ENCODE measurements at places on chromosomes 1 and 21.
A peak's percentile ranks its signal among the peaks of the same experiment; 100 is the strongest.

DNA sequence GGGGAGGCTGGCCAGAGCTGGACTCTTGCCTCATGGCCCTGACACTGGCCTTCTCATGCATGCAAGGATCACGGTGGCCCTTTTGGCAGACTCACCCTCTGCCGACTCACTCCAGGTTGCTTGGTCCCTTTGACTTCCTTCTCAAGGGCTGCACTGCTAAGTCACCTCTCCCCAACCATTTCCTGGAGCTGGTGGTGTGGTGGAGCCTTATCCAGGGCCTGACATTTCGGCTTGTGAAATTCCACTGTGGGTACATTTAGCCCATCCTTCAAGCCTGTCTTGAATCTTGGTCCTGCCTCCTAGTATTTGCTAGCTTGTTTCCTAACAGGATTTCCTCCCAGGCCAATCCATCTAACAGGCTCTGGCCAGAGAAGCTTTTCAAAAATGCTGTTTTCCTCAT is 52.6 kb upstream of the JUN start:
- no peak for DNase-seq

DNA sequence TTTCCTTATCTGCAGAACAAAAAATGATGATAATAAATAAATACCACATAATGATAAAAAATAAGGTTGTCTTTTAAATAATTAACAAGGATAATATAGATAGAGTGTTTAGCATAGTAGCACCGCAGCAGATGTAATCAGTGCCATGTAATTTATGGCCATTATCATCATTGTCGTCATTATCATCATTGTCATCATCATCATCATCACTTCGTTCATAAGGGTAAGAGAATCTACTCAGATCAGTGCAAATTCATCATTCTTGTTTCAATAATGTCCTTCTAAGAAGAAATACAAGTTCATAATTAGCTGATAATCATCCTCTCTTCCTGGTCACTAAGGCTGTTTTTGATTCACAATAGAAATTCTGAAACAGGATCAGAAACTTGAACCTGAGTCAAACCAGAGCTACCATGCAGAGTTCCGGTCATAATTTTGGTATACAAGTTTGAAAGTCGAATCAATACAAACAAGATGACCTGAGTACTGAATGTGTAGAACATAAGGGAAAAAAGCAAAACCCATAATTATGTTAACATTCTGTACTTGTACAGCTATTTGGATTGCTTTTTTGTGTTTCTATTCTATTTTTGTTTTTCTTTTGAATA is 172.0 kb downstream of the LRRC40 start:
- DNase-seq: no peak

DNA sequence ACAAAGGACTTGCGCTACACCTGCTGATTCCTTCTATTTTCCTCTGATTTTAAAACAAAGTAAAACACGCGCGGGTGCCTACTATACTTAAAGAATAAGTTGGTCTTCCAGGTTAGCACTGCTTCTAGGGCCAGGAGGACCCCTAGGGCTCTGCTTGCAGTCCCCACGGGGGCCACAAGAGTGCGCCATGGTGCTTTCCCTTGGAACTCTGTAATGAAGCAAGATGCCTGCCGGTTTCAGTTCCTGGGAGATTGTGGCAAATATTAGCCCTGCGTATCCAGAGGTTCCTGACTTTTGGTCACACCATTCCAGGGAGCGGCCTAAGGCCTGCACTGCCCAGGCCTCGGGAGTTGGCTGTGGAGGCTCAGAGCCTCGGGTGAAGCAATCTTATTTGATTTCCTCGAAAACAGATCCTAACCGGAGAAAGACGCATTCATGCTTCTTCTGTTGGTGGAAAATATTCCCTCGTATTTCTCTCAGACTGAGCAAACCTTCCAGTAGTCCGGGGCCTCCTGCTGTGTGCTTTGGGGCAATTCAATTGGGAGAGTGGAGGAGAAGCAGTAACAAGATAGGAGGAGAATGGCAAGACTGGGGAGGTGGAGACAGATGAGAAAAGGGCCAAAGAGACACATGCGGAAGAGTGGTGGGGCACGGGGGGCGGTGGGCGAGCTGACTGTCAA is 25.3 kb downstream of the ADAM30 start:
- peak; percentile 26 for DNase-seq

DNA sequence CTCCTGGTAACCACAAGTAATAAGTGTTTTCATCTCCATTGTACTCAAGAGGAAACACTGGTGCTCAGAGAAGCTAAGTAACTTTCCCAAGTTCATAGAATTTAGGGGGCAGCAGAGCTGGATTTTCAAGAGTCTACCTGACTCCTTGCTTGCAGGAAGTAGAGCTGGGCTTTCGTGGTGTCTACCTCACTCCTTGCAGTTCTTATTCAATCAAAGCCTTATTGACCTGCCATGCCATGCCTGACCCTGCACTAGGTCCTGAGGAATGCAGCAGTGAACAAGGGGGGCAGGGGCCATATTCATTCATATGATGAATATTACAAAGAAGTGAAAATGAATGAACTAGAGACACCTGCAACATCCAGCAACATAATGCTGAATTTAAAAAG is 93.3 kb downstream of the GLIS1 start:
- DNase-seq: no peak

DNA sequence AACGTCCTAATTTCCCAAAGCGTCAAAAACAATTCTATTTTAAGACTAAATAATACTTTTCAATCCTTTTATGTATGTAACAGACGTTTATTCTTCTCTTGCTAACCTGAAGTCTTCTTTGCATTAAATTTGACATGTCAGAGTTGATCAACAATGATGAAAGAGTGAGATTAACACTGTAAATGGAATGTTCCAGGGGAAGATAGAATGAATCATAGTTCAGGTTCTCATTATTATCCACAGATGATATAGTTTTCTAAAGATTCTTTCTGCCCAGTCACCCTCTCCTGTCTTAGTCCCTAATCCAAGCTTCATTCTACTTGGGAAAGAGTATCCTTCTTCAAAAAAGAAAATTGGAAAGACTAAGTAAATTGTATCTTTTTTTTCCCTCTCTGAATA is 38.9 kb downstream of the SDCCAG8 start:
- DNase-seq: no peak

- no peak for DNase-seq
These were observed 36.0 kb upstream of the DHCR24 start for GRCh38 chr1:54922921-54923421.

- DNase-seq: no peak
These were observed 30.4 kb upstream of the PDE4B start for GRCh38 chr1:65762081-65762862.

GRCh38 chr1:221451741-221452140 is 290.1 kb downstream of the DUSP10 start:
- DNase-seq: no peak

GRCh38 chr1:183548116-183548515 is 42.1 kb downstream of the NCF2 start:
- DNase-seq: no peak

GRCh38 chr1:10961300-10961833 is 51.1 kb upstream of the TARDBP start:
- DNase-seq: no peak

DNA sequence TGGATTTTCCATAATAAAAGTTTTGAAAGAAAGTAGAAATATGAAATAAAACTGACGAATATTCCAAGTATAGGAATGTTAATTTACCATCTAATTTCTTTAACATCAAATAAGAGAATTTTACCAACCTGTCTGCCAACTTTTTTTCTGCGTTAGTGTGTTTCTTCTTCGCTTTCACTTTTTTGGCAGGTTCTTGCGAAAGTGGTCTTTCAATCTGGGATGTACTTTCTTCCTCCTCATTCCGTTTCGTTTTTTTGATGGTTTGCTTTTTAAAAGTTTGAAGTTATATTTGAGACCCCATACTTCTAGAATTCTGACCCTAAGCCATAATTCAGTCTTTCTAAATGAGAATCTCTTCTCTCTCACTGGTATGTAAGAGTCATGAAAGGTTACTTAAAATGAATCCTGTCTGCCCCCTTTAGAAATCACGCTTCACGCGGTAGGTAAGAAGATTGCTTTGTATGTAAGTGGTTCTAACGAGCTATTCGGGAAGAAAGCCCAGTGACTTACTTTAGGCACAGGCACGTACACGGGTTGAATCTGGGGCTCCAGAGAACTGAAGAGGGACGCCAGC is 580 bp downstream of the RBM34 start:
- DNase-seq: no peak

GRCh38 chr1:221162939-221163338 is 283.7 kb downstream of the HLX start:
- DNase-seq: no peak

GRCh38 chr1:155069551-155070157 is 6.1 kb downstream of the EFNA4 start:
- DNase-seq: no peak

DNA sequence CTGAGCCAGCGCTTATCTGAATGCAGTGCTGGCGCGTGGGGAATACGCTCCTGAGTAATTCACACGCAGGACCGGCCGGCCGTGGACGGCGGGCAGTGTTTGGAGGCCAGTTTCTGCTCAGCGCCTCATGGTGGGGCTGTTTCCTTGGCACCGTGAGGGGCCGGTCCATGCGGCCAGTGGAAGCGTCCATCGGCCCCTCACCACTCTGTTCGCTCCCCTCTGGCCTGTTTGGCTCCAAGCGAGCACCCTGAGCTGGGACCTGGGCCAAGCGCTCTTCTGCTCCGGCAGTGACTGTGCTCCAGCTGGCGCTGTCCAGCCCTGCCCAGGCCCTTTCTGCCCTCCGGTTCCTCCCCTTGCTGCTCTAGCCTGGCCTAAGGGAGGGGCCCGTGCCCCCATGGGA is 16.3 kb upstream of the PLCH2 start:
- DNase-seq: no peak

DNA sequence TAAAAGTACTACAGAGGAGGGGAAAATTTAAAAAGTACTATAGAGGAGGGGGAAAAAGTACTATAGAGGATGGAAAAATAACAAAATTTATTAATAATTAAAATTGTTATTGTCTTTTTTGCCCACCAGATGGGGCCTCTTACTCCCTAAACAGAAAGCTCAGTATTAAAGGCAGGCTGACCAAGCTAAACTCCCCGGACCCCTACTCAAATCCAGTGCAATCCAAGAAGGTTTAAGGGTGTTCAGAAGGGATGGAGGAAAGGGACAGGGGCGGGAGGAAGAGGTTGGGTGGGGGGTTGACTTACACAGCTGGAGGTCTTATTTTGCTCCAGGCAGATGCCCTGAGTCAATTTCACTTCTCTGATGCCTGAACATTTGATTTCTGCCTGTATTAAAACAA is 13.7 kb downstream of the CD34 start:
- DNase-seq: no peak

- DNase-seq: no peak
These were observed 14.1 kb downstream of the CRP start for GRCh38 chr1:159700312-159700711.

- DNase-seq: peak; percentile 91
These were observed at the start of gene USP21 for GRCh38 chr1:161159087-161159912. TSS of gene USP21 (plus strand) at chr1:161159500. CDS start at chr1:161160641, 1,141 bp downstream.

GRCh38 chr1:43069461-43070050 is 102.5 kb downstream of the EBNA1BP2 start:
- DNase-seq: no peak

GRCh38 chr1:215081661-215082531 is 641 bp upstream of the KCNK2 start:
- DNase-seq: no peak

GRCh38 chr1:37858931-37859506 is 373 bp downstream of the MTF1 start:
- no peak for DNase-seq

- DNase-seq: no peak
These were observed 10.1 kb downstream of the RUNX3 start for GRCh38 chr1:24919791-24920532.

GRCh38 chr1:244962130-244962529 is 97.8 kb upstream of the HNRNPU start:
- DNase-seq: no peak

DNA sequence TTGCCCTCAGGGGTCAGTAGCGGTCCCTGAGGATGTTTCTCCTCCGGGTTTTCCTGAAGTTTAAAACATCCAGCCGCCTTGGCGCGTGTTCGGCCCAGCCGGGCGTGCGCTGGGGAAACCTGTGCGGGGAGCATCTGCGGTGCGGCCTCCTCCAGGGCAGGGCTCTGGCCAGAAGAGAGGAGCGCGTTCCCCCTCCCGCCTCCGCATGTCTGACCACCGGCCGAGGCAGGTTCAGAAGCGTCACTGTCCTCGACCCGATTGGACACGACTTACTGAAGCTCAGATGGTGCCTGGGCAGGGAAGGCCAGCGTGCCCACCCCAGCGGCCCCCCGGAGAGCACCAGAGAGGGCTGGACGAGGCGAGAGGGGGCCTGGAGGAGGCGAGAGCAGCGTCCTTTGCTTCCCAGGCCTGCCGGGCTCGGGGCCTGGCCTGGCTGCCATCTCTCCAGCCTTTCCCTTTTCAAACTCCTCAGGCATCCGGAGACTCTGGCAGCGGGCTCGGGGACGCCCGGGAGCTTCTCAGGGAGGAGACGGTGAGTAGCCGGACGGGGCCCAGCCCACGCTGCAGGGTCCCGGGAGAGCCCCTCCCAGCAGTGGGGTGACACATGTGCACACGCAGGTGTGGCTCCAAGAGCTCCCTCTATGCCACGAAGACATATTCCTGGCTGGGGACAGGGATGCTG is 67.1 kb downstream of the SLC19A1 start:
- no peak for DNase-seq

DNA sequence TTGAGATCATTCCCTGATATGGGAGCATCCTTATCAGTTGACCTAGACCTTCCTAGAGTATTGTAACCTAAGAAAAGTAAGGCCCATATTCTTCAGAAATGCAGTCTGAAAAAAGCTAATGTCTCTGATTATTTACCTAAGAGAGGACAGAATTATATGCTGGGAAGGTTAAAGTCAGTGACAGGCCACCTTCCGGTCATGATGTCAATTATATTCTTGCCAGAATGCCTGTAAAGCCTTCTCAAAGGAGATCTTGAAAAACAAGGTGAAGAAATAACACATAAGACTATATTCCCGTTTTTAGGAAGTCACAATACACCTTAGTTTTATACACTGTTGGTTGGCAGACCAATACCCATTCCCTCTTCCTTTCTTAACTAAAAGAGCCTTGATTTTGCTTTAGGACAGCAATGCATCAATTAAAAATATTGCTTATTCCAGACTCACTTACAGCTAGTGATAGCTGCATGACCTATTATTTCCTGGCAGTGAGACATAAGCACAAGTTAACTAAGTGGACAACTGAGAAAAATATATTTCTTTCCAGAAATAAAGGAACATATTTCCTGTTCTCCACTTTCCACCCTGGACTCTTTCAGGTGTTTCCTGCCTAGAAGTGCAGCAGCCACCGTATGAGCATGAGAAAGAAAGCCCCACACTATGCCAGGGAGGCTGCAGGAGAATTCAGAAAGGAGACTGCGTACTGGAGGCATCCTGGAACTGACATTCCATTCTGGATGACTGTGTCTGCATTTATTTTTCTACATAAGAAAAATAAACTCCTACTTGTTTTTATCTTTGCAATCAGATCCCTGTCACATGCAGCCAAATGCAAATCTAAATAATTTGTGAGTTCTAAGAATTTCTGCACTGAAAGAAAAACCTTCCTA is 332.9 kb upstream of the PTBP2 start:
- no peak for DNase-seq

All from CD4-positive, alpha-beta memory T cell (primary cell).